ENCODE measurements at places on chromosomes 4 and X.

GRCh38 chrX:124362072-124362471, 15.7 kb downstream of the SH2D1A start:
- no peak for DNase-seq

DNA sequence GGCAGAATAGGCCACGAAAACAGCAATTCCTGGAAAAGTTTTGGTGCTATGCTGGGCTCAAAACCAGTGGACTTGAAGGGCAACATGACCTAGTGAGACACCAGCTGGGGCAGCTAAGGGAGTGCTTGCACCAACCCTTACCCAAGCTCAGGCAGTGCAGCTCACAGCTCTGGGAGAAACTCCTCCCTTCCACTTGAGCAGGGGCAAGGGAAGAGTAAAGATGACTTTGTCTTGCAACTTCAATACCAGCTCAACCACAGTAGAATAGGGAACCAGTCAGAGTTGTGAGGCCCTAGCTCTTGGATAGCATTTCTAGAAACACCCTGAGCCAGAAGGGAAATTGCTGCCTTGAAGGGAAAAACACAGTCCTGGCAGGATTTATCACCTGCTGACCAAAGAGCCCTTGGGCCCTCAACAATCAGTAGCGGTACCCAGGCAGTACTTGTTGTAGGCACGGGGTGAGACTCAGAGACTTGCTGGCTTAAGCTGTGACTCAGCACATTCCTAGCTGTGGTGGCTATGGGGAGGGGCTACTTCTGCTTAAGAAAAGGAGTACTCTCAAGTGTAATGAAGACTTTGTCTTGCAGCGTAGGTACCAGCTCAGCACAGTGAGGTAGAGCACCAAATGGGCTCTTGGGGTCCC, 19.7 kb upstream of the ABCG2 start:
- DNase-seq, result no peak

DNA sequence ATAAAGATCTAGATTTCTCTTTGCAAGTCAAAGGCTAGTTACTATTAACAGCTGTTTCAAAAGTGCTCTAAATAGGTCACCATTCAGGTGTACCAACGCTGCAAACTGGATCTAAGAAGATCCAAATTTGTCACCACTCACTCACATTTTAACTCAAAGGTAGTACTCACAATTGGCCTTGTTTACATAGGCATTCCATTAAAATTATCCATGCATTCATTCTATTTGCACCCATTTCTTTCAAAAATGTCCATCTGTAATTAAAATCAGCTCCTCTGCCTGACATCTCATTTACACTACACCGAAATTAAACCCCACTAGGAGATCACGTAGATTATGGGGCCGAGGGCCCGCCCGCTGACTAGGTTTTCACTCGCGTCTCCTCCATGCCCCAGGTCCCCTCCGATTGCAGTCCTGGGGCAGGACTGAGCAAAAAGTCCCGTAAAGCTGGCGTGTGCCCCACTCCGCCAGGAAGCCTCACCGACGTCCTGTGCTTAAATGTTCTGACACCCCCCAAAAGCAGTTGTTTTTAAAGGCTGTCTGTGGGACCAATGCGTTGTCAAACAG, 1.3 kb upstream of the ING2 start:
- no peak for DNase-seq

DNA sequence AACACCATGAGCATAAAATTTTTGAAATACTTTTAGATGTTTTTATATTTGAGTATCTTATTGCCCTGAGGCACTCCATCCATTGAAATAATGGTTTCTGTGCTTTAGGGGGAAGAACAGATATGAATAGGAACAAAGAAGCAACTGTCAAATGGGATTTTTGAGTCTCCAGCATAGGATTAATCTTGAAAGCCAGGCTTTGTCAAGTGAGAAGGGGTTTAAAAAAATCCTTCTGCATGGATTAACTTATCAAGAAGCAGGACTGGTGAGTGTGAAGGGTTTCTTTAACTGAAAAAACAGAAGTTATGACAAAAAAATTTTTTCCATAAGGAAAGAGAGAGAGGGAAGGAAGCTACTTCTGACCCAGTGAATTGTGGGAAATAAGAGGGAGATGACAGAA, 7.6 kb upstream of the NUDT9 start:
- no peak for DNase-seq

GRCh38 chr4:46316215-46316614, 73.7 kb downstream of the GABRA2 start:
- no peak for DNase-seq

DNA sequence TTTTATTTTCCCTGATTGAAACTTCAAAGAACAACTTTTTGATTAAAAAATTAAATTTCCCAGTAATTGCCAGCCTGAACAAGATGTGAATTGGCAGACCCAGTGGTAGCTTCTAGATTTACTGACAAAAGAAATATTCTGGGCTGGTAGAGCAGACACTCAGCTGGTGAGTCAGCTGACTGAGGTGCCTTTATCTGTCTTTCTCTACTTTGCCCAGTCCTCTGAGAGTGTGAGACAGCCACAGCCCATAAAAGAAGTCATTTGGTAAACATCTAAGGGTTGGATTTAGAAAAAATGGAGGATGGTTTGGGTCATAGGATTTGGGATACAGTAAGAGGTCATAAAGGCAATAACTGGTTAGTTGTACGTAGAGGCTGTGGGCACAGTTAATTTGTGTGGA, 54.5 kb downstream of the CCSER1 start:
- DNase-seq, result no peak

DNA sequence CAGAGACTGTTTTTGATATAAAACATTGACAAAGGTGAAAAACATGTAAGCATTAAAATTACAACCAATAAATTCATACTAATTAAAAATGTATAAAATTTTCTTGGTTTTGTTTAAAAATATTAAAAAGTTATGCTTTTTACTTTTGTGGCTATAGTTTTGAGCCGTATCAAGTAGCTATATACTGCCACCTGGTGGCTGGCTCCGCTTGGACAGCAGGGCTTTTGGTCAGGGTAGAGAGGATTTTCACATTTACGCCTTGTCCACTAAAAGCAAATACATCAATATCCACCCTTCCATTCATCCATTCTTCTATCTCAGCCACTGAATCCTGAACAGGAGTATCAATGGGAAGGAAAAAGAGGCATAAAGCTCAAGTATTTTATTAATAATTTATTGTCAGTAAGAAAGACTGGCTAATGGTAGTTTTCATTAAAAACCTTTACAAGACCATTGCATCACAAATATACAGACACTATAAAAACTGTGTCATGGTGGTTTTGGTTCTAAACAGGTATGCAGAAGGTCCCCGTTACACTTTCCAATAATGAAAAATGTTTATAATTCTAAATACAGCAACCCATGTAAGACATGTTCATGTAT, 32.1 kb upstream of the MTNR1A start:
- peak; percentile 21 for DNase-seq

GRCh38 chrX:13695601-13696115, 6.7 kb downstream of the RAB9A start:
- DNase-seq, result no peak

- DNase-seq, result no peak
Measured at GRCh38 chr4:92099861-92100260, 203.9 kb upstream of the GRID2 start.

DNA sequence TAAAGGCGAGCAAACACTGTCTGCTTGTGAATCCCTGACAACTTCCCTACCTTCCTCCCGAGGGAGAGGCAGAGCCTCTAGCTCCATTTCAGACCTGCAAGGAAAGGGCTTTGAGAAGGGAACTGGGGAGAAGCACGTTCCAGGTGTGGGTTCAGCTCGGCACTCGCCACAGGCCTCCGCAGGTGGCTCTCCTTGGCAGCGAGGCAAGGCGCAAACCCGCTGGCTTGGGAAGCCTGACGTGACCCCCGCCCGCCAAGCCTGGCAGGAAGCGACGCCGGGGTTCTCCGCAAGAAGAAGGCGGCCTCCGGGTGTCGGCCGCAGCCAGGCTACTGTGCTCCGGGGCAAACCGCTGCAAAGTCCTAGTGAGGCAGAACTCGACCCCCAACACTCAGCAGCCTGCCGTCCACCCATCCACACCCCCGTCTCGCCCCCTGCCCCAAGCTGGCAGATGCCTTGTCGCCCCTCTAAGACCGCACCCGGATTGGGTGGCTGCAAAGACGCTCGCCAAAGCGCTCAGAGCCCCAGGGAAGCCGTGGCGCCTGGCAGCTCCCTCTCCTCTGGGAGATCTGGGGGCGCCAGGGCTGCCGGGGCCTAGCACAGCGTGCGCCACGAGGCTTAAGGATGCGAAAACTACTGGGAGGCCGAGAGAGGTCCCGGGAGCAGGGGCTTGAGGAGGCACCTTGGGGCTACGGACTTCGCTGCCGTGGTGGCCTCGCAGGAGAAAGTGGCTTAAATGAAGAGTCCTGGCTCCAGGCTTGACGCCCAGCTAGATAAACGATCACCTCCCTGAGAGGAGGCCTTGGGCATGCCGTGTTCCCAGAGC, 21.8 kb downstream of the NKX3-2 start:
- no peak for DNase-seq

- no peak for DNase-seq
Measured at GRCh38 chr4:170769862-170770261, 680.1 kb upstream of the AADAT start.

DNA sequence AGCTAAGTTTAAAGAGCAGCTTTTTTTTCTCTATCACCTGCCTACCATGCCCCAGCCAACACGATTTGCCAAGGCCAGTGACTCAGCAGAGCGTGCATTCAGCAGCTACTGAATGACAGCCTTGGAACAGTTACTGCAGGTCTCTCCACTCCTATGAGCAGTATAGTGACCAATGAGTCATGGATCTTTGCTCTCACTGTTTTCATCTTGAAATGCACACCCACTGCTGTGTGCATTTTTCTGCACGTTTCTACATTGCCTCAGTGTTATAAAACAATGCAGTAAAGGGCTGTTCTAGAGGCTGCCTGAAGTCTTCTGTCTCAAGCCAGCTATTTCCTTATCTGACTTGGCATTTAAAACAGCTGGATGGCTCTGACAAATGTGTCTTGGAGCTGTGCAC, 66.0 kb upstream of the C4orf54 start:
- DNase-seq, result no peak

- no peak for DNase-seq
Measured at GRCh38 chrX:148513661-148514060, 13.2 kb downstream of the AFF2 start.

DNA sequence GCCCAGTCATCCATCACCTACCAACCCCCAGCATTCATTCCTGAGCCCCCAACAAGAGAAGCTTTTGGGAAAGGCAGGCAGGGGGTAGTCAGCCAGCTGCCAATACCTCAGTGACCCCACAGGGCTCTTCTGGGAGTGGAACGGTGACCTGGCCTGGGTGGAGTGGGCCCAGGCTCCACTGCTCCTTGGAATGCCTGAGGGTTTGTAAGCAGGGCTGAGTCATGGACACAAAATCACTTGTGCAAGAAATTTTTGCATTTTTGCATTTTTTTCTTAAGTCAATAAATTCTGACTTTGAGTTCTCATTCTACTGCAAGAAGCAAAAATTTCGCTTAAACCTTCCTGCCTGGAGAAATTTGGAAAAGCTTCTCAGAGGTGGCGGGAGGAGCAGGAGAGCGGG, 18.5 kb downstream of the SORCS2 start:
- no peak for DNase-seq

GRCh38 chr4:150886597-150886996, 128.5 kb downstream of the LRBA start:
- DNase-seq, result no peak

DNA sequence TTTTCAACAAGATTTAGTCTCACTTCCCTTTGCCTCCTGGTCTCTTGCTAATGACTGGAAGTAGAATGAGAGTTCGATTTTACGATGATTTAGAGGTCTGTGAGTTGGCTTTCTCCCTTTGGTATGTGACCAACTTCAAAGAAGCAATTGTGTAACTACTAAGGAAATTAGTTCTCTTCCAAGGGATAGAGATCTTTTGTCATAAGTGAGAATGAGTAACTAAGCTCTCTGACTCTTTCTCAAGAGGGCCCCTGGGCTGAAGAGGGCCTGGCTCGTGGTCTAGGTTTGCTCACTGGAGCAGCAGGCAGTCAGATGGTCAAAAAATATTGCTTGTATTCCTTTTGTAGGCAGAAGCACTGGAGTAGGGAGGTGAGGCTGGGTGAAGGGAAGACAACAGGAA, 176.3 kb downstream of the ENOX2 start:
- no peak for DNase-seq

GRCh38 chrX:39000802-39001201, 199.5 kb downstream of the MID1IP1 start:
- DNase-seq, result no peak

GRCh38 chr4:42865572-42866189, 26.8 kb upstream of the GRXCR1 start:
- DNase-seq, result no peak

- DNase-seq, result no peak
Measured at GRCh38 chr4:43234626-43235415, 342.3 kb downstream of the GRXCR1 start.

DNA sequence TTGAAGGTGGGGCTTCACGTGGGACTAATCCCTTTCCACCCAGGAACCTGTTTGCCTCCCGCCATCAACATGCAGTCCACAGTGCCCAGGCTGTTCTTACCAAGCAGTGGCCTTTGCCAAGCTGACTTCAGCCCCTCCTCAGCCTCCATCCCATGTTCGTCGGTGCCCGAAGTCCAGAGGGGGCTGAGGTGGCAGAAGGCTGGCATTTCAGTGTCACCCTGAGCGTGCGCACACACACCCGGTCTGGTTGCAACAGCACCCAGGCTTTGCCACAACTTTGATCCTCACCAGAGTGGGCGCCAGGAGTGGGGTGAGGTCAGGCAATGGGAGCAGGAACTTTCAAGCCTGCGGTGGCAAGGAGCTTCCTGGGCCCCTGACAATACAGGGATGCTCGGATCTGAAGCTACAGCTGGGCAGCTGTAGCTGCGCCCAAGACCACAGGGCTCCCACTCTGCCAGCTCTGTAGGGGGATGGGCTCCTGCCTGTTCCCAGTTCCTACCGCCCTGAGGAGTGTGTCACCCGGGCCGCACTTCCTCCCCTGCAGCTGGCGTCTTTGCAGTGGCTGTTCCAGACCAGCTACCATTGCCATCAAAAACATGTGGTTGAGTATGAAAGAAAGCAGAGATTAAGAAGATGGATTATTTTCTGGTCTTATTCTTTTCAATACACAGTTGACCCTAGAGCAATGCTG, 428.0 kb downstream of the EPHA5 start:
- no peak for DNase-seq

DNA sequence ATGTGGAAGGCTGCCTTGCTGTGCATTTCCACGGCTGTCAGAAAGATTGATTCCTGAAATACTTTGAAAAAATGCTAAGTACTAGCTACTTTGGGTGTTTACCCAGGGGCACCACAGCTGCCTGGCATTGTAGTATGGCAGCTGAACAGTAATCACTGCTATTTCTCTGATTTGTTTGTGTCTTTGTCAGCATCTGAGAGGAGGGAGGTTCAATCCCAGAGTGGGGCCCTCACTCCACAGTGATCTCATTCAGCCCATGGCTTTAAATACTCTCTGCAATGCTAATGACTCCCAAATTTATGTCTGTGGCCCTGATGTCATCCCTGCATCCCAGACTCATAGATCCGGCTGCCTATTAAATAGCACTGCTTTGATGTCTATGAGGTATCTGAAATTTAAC, 575.3 kb upstream of the MAGEB2 start:
- DNase-seq, result no peak

DNA sequence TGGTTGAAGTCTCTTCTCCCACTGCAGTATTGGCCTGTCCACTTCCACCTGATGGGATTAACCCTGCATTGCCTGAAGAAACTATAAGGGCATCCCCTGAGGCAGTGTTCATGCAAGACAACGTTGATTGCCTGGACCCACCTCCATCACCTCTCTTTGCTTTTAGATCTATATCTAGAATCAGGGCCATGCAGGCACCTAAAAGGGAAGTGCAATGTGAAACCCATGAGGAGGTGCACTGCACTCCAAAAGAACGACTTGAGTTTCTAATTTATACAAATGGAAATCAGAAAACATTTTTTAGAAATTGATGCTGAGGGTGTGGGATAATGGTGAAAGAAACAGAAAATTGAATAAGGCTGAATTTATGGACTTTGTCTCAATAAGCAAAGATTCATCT, 694.4 kb downstream of the TRAM1L1 start:
- no peak for DNase-seq
